ENCODE measurements at places on chromosomes 13 and 19.

DNA sequence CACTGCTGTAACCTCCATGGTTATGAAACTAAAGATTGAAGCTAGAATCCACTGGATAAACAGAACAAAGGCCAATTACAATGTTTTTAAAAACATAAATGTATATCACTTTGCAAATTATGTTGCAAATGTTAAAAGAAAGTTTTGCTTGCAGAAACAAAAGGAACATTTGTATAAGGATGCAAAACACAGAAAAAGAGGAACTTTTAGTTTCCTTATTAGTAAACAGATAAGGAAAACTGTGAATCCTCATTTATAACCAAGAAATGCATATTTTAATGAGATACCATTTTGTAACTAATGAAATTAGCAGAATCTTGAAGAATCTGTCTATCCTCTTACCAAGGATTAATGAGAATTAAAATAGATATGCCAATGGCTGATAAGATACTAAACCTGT is 32.3 kb downstream of the LPAR6 start:
- no peak for DNase-seq

- DNase-seq = no peak
These were observed 2.1 kb downstream of the FGF9 start for GRCh38 chr13:21672796-21673538.

GRCh38 chr13:36998624-36999041 is 507 bp downstream of the ALG5 start:
- DNase-seq = peak; percentile 69

DNA sequence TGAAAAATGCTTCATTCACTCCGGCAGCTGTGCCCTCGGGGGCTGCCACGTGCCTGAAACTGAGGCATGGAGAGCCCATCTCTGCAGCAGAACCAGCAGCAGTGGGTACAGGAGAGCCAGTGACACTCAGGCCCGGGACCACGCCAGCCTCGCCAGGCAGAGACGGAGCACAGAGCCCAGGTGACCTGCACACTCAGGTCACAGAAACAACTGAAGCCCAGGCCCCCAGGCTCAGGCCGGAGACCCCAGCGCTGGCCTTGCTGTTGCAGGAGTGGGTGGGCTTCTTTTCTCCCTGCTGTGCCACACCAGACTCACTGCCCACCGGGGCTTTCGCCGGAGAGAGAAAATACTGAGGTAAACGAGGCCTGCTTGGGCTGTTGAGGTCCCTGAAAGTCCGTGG is 117.3 kb downstream of the SOX1 start:
- peak; percentile 22 for DNase-seq

Data from endodermal cell (in vitro differentiated cells).